ENCODE measurements at places on chromosomes 12 and 14. TPM values are rescaled to one million over a fixed set of nuclear protein-coding genes. Genes with fewer than 3 reads are reported as not detected.
A peak's percentile ranks its signal among the peaks of the same experiment; 100 is the strongest.

Gene DHH
- total RNA-seq: 1.4 TPM

- no peak for DNase-seq
These were observed 13.9 kb downstream of the ARPC3 start for GRCh38 chr12:110436231-110436630.

- DNase-seq: no peak
These were observed 35.7 kb upstream of the GPR132 start for GRCh38 chr14:105100910-105101309.

DNA sequence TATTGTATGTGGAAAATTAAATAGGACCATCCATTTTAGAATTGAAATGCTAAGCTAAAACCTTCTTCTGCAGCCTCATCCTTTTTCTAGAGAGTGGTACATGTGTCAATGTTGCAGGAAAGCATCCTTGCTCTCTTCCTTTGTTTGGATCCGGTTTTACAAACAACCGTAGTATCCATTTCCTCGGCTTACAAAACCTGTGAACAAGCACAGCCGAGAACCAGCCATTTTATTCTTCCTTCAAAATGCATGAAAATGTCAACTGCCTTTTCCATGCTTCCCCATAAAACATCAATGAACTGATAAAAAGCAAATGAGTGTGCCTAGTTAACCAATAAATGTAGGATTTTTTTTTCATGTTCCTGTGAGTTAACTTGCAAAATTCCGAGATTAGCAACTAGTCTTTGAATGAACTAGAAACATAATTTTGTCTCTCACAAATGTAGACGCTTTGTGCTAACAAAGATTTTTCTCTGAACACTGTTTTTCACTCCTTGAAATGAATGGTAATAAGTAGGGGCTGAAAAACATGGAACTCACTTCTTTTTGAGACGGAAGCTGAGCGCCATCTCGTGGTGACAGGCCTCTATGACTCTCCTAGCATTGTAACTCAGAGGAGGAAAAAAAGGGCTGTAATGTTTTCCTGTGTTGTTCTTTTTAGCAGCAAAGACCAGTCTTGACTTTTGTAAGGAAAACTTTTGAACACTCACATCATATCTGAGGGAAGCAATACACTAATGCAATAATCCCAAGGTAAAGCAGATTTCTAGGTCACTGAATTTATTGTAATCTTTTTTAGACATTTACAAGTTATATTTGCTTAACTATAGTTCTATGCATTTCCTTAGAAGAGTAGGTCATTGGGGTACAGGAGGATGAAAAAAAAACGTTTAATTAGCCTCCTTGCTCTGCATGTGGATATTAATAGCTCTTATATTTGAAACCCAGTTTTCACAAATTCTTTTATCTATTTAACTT, 157.4 kb upstream of the FOXG1 start:
- peak; percentile 54 for DNase-seq

DNA sequence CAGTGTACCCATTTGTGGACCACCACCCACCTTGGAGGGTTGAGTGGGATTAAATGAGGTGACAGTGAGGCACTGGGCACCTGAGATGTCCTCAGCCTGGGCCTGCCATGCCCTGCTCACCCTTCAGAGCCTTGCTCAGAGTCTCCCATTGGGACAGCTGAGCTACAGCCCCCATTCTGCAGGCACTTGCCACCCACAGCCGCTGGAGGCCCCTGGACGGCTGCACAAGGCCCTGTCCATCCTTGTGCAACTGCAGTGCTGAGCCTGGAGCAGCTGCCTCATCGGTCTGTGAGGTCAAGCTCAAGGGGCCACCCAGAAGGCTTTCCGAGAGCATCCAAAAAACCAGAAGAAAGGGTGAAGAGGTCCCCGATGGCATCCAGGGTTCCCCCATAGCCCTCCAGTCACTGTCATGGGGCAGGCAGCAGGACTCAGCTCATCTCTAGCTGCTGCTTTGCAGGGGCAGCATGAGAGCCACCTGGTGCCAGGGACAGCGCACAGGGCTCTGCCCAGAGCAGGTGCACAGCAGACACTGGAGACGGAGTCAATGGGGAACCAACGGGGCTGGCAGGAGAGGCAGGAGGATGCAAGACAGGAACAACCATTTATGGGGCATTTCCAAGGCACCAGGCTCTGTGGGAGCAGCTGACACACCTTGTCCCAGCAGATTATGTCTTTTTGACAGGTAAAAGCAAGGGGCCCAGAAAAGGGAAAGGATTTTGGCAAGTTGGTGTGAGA, 84.6 kb downstream of the ARL6IP4 start:
- DNase-seq: no peak

Gene SERPINA12
- not detected for total RNA-seq

Gene TSPAN11
- 1.3 TPM for total RNA-seq

DNA sequence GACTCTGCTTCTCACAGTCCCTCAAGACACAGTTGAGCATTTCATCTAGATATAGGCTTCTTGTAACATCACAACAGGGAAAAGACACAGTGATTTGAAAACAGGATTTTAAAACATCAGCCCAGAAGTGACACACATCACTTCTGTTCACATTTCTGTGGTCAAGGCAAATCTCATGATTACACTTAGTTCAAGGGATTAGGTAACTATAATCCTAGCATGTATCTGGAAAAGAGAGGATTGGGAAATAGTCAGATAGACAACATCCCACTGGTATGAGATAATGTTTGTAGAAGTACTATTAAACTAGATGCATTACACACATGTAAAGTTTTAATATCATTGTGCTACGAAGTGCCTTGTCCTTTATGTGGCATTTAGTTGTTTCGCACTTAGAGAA, 252.6 kb upstream of the PRKD1 start:
- no peak for DNase-seq

GRCh38 chr12:65596514-65597091, 227.7 kb upstream of the HMGA2 start:
- DNase-seq: no peak

DNA sequence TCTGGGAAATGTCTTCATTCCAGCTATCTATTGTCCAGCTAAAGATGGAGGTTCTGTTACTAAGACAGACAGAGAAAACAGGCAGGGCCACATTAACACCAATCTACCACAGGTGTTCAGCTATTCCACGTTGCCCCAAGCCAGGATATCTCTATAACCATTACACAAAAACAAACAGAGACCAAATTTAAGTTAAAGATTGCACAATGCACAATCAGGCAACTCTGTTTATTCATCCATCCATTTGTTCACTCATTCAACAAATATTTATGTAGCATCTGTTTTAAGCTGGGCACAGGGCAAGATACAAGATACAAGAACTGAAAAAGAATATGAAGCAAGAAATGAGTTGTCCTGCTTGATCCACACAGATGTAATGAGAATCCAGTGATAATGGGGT, 629.0 kb downstream of the MED13L start:
- no peak for DNase-seq

Gene LTBP2
- total RNA-seq: 34.7 TPM

GRCh38 chr12:32891526-32891925, 5.1 kb downstream of the PKP2 start:
- no peak for DNase-seq

Gene SDSL
- total RNA-seq: 4.6 TPM

Data from breast epithelium (tissue), 4 donors.